AG04449 (cell line): ENCODE measurements at places on chromosomes 3 and 15.

GRCh38 chr15:81242778-81243177, 46.1 kb downstream of the IL16 start:
- DNase-seq = no peak

DNA sequence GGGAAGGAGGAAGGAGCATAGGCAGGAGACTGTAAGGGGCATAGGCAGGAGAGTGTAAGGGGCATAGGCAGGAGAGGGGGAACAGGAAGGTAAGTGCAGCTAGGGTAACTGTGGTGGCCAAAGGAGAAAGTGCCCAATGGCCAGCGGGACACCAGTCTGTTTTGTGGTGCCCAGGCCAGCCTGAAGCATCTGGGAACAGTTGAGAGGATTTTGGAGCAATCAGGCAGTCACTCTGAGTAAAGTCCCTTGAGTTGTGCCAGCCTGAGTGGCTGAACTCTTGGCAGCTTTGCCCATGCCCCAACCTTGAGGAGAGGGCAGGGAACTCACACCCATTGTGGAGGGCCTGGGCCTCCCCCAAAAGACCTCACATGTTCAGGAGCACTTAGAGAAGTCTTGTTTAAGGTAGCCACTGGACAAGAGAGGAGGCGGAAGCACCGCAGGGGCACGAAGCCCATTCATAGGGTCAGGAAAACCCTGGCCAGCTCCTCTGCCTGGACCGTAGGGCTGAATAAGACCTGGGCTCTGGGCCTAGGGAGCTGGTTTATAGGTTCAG, 3.5 kb upstream of the TGM5 start:
- DNase-seq = no peak

DNA sequence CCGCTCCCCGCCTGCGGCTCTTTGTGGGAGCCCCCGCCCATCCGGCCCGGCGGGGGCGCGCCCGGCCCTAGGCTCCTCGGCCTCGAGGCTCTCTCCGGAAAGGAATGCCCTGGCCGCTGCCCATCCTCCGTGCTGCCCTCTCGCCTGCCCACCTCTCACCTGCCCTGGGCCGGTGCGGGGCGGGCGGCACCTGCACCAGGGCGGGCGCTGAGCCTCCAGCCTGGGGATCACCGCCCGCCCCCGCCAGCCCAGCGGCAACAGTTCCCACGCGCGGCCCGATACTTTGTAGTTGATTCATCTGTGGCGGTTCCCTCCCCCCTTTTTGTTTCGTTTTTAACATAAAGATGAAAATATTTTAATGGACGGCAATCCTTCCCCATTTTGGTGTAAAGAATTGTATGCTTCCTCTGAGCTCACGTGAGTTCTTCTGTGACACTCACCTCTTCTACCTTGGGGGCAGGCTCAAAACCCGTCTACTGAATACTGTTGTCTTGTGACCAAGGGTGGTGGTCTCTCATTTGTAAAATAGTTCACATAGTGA, 1.9 kb downstream of the KLF13 start:
- DNase-seq = no peak

GRCh38 chr3:10511809-10512494, 6.6 kb upstream of the ATP2B2 start:
- peak; percentile 51 for DNase-seq

GRCh38 chr3:153595186-153595815, 433.3 kb downstream of the RAP2B start:
- no peak for DNase-seq

- DNase-seq = no peak
These were observed 13.3 kb upstream of the HHLA2 start for GRCh38 chr3:108283006-108283405.

DNA sequence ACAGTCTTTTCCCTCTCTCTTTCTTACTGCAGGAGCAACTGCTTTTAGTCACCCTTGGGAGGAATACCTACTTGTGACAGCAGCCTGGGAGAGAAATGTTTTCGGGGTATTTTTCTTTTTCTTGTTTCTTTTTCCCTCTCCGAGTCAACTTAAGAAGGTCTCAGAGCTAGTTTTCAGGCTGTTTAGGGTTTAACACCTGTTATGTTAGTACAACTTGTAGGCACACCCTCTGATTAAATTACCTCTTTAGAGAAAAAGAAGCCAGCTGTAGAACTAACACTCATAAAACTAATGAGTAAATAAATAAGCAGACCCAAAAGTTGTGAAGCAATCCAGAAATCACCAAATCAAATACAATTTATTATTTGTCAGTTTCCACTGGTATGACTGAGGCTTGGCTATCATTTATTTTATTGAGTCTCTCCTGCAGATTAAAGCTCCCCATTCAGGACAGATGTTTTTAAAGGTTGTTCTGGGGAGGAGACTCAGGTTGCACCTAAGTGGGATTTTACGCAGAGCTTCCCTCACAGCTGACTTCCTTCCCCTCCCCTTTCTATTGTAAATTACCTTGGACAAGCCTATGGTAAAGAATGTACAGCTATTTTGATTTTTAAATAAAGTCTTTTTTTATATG, 112.5 kb downstream of the FOXB1 start:
- DNase-seq = no peak

- no peak for DNase-seq
These were observed 59.8 kb downstream of the LRRC3B start for GRCh38 chr3:26682406-26682805.

DNA sequence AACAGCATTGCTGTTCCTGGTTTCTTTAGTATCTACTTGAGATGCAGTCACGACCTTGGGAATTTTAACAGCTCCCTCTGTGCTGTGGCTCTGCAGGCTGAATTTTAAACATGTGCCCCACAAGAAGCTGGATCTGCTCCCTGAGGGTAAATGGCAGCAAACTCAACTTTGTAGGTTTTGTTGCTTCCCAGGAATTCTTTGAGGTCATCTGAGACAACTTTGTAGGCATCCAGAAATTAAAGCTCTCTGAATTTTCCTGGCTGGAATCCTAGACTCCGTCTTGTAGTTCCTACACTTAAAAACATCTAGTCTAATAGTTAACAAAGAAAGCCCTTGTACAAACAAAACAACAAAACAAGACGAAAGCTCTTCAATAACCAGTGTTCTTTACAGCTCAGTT, 366.3 kb downstream of the FEZF2 start:
- DNase-seq = peak; percentile 17

- DNase-seq = no peak
These were observed at the start of gene FBXL2 for GRCh38 chr3:33277193-33277882. TSS of gene FBXL2 (plus strand) at chr3:33277442. CDS start at chr3:33277513, 71 bp downstream.

GRCh38 chr3:13704174-13704573, 155.2 kb downstream of the FBLN2 start:
- no peak for DNase-seq

DNA sequence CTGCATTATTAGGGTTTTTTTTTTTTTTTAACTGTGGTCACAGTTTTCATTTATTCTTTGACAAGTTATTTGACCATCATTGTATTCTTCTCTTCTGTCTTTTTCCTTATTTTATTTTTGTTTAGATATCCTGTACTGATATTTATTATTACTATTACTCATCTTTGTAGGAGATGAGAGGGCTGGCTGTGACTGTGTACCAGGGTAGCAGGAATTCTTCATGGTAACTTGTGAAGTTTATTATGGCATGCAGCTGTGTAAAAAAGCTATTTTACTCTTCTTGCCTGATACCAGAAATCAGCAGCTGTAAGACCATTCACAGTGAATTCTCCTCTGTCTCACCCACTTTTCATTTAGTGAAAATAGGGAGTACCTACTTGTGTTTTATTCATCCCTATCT, 44.5 kb downstream of the ATP6V1A start:
- no peak for DNase-seq

DNA sequence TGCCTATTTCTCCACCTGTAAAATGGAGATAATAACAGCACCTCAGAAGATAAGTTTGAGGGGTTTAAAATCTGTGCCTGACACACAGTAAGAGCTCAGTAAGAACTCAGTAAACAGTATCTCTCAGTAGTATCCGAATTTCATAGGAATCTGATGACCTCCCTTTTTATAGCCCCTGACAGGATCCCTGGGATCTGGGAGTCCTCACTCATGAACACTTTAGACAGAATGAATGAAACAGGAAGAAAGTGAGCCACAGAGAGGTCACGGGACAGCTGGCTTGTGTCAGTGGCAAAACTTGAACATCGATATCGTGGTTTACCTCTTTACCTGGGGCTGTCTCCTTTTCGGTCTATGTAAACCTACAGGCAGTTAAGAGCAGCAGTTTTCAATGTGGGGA, 51.2 kb downstream of the LRTM1 start:
- DNase-seq = no peak

GRCh38 chr3:150370122-150370602, 37.9 kb upstream of the TSC22D2 start:
- DNase-seq = peak; percentile 89

DNA sequence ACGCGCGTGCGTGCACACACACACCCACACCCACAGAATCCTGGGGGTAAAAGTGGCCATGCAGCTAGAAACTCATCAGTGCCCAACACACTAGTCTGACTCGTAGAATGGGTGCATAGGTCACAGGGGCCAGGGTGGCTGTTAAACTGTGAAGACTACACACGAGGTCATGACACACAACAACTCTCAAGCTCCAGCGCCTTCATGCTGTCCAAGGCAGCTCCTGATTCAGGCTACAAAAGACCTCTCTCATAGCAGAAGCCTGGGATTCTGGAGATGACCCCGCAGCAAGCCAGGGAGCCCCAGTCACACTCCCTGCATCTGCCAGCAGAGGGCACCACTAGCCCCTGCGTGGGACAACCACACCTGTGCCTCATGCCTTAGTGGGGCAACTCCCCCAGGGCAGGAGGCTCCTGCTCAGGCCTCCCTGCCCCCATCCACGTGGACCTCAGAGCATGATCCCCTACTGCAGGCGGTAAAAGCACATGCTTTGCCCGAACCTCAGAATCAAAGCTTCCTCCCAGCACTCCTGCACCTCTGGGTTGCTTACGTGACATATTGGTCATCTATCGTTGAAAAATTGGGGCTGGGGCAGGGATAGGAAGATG, 93.1 kb downstream of the LRIG1 start:
- no peak for DNase-seq

DNA sequence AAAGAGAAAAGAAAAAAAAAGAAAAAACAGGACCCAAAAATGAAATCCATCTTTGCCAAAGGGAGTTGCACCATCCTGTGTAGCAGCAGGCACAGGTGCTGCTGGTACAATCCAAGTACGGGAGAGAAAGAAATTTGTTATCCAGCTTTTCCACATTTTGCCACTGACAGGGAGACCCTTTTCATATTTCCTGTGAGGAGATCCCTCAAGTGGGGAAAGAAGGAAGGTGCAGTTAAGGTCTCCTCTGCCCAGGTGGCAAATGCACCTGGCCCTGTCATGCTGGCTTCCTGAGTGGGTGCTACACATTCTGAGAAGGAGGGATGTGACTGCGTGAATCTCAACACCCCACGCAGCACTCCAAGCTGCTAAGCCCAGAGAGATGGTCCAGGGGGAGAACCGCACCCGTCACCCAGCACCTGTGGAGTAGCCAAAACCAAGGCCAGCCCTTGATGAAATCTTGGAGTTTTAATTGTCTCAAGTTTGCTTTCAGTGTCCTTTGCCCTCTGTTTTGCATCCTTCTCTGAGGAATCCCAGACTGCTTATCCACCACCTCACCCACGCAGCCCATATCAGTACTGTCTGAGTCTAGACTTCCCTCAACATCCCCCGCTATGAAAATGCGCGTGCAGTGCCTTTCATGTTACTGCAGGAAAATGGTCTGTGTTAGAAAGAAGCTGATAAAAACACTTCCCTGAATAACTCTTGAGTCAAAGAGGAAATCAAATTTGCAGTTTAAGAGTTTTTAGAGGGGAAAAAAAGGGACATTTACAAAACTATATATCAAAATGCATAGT, 141.9 kb upstream of the THBS1 start:
- DNase-seq = no peak

GRCh38 chr3:168802766-168803165, 707.0 kb upstream of the GOLIM4 start:
- no peak for DNase-seq

DNA sequence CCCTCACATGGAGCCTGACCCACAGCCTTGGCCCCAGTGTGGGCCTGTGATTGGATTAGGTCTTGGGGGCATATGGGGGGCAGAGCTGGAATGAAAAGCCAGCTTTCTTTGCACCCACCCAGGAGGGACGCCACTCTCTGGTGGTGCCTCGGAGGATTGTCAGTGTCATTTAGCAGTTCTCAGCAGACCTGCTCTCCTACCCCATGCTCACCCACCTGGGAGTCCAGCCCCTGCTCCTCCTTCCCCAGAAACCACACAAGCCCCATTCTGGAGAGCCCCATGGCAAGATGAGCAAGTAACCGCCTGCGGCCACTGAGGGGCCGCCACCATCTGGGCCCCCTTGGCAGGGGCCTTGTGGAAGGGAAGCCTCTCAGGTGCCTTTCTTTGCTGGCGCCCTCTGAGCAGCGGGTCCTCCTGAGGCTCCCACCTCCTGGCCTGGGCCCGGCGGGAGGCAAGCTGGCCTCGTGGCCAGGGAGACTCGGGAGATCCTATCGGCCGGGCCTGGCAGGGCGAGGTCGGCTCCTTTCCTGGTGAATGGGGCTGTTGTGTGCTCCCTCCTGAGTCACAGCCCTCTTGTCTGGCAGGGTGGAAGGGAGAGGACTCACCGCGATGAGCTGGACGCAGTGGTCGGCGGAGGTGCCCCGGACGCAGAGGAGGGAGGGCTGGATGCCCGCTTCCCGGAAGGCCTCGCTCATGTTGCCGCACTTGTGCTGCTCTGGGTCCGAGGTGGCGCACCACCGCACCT, 2.3 kb downstream of the MELTF start:
- no peak for DNase-seq

DNA sequence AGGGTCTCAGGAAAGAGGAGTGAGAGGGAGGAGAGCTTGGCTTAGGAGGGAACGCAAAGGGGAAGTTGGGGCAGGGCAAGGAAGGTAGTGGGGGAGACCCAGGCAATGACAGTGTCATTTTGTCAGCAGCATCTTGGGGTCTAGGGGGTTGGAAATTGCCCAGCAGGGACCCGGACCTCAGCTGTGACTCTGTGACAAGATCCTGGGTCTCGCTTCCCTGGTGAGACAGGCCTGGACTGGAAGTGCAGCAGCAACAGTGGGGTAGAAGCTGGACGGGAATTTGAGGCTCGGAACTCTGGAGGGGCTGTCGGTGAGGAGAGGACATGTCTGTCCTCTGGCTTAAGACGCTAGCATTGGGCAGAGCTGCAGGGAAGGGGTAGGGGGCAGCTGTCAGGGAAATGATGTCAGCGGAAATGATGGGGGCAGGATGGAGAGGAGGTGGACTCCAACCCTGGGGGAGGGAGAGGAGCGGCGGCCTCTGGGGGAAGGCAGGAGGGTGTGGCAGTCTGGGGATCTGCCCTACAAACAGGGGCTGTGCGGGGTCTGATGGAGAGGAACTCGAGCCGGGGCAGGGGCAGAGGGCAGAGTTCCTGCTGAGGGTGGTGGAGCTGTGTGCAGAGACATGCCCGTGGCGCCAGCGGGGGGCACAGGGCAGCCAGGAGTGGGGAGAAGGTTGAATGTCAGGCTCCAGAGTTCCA, 12.3 kb downstream of the ANPEP start:
- DNase-seq = no peak

GRCh38 chr15:39409876-39410530, 170.9 kb upstream of the THBS1 start:
- no peak for DNase-seq

- no peak for DNase-seq
These were observed 43.2 kb downstream of the KNL1 start for GRCh38 chr15:40637221-40637745.

- no peak for DNase-seq
These were observed 187.8 kb downstream of the SHOX2 start for GRCh38 chr3:157918402-157918801.

- DNase-seq = no peak
These were observed 509.3 kb upstream of the CFAP20DC start for GRCh38 chr3:59558906-59559720.

- no peak for DNase-seq
These were observed 3.0 kb downstream of the DLL4 start for GRCh38 chr15:40932156-40932555.
